ENCODE measurements at places on chromosomes 12 and 14.

- DNase-seq: no peak
These were observed 6.4 kb upstream of the TTC8 start for GRCh38 chr14:88818018-88818417.

DNA sequence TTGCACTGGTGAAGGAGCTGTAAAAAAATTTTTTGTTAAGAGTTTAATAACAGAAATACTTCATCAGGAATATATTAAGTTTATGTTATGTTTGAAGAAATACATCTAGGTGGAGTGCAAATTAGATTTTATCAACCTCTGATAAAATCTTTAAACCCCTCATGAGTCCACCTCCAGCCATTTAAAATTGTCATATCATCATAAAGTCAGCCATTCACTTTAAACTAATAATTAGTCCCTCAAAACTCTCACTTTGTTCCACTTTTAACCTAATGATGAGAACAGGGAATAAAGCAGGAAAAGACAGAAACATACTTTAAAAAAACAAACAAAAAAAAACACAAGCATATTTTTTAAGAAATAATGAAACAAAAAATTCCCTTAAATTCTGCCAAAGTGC lies 25.1 kb downstream of the ZFC3H1 start:
- no peak for DNase-seq

DNA sequence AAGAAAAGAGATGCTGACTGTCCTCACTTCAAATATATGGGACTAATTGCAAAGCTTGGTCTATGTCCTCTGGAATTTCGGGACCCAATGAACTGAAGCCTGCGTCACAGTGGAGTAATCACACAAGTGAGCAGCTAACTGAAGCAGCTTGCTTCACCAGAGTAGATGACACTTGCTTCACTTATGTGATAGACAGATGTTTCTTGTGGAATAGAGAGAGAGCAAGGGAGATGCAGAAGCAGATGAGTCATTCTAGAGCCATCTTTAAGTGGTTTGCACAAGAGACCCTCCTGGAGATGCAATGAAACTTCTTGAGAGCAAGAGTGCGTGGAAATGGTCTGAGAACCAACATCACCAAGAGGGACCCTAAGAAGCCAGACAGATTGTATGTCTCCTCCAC lies 1537.1 kb upstream of the FLRT2 start:
- DNase-seq: no peak

GRCh38 chr14:96987086-96987474 lies 189.9 kb downstream of the VRK1 start:
- no peak for DNase-seq

GRCh38 chr12:70444903-70445302 lies 78.8 kb downstream of the KCNMB4 start:
- no peak for DNase-seq

- no peak for DNase-seq
These were observed 1.4 kb downstream of the NFYB start for GRCh38 chr12:104136577-104136976.

GRCh38 chr12:111035578-111036301 lies 115.4 kb upstream of the MYL2 start:
- DNase-seq: peak; percentile 35

GRCh38 chr14:32300136-32300535 lies 29.0 kb upstream of the AKAP6 start:
- no peak for DNase-seq

- DNase-seq: no peak
These were observed 86.9 kb downstream of the SPTSSA start for GRCh38 chr14:34374998-34375740.

DNA sequence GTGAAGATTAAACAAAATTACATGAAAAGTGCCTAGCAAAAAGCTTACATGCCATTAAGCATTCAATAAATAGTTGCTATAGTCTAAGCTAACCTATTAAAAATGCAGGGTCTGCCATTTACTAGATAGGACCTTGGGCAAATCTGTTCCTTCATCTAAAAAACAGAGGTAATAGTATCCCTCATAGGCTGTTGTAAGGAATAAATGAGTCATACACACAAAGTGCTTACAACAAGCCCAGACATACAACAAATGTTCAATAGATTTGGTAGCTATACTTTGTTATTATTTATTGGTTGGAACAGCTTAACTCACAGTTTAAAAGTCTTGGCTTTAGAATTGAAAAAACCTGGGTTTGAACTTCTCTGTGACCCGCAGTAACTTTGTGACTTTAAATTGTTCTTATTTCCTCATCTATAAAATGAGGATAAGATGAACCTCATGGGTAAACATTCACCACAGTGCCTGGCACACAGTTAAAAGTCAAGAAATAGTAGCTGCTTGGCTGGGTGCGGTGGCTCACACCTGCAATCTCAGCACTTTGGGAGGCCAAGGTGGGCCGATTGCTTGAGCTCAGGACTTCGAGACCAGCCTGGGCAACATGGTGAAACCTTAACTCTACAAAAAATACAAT lies 24.7 kb downstream of the HEATR5A start:
- DNase-seq: no peak
